ENCODE measurements at places on chromosomes 1 and 21. TPM values are rescaled to one million over a fixed set of nuclear protein-coding genes. Genes with fewer than 3 reads are reported as not detected.

- no peak for ATAC-seq
These were observed 127.0 kb upstream of the VAMP3 start for GRCh38 chr1:7644086-7644485.

- no peak for ATAC-seq
These were observed 67.1 kb upstream of the ABCG1 start for GRCh38 chr21:42151948-42152220.

- ATAC-seq: no peak
These were observed 30.0 kb upstream of the SDE2 start for GRCh38 chr1:226029093-226029496.

- no peak for ATAC-seq
These were observed 5.0 kb upstream of the DMAP1 start for GRCh38 chr1:44208226-44208625.

DNA sequence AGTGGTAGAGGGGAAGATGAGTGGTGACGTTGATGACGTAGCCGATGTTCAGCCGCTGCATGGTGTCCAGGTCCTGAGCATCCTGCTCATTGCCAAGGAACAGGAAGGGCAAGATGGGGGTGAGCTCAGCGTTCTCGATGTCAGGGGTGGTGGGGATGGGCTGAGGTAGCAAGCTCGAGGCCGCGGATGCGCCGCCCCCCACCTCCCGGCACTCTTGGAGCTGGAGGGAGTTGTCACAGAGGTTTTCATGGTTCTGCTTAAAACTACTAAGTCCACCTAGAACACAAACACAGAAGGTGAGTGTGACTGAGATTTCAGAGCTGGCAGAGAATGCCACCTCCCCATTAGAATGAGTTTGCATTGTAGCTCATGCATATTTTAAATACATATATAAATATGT is 35.7 kb downstream of the DUSP10 start:
- no peak for ATAC-seq

- no peak for ATAC-seq
These were observed 77.5 kb downstream of the ARID4B start for GRCh38 chr1:235250430-235250829.

- ATAC-seq: no peak
These were observed 1660.8 kb downstream of the PLA2G4A start for GRCh38 chr1:188489336-188490112.

DNA sequence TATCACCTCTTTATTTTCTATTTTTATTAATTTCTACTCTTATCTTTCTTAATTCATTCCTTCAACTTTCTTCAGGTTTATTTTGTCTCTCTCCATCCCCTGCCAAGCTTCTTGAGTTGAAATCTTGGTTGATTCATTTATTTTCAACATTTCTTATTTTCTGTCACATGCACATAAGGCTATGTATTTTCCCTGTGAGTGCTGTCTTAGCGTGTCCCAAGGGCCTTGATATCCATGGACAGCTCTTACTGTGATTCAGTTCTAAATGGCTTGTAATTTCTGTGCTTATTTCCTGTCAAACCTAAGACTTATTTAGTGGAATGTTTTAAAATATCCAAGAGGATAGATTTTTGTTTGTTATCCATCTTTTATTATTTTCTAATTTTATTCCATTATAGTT is 36.8 kb upstream of the SCAF4 start:
- ATAC-seq: no peak

- ATAC-seq: no peak
These were observed 22.7 kb downstream of the SYT6 start for GRCh38 chr1:114130846-114131525.

- no peak for ATAC-seq
These were observed 481.7 kb upstream of the RUNX1 start for GRCh38 chr21:35530766-35531165.

GRCh38 chr1:36909946-36910725 is 124.2 kb downstream of the GRIK3 start:
- no peak for ATAC-seq

DNA sequence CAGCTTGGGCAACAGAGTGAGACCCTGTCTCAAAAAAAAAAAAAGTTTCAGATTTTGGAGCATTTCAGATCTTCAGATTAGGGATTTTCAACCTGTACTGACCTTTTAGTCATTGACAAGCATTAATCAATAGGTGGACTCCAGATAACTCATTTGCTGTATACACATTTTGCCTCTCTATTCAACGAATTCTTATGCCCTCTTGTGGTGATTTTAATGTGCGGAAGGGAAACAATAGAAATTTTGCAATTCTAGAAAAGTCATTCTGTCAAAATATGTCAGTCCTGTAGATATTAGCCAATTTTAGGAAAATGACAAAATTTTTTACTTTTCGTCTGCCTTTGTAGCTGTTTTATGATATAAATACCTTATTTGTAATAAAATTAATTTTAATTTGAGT is 11.6 kb upstream of the OR2G2 start:
- no peak for ATAC-seq

DNA sequence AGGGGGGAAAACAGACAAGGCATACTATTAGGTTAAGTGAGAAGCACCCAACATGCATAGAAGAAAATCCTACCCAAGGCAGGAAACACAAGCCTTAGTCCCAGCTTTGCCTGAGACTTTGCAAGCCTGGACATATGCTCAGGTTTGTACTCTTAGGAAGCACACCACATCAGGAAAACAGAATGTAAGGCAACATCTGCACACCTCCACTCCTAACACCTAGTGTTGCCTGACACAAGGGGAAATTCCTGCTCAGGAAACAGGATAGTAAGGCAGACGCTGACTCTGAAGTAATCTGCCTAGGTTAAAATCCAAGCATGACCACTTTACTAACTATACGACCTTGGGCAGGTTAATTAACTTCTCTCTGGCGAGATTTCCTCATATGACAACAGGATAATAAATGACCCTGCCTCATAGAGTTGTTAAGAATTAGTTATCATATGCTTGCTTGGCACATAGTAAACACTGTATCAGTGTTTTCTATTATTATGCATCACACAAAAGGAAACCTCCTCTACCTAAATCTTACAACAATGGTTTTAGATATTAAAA is 119.8 kb downstream of the ZZZ3 start:
- no peak for ATAC-seq

- ATAC-seq: no peak
These were observed 21.6 kb downstream of the GABPA start for GRCh38 chr21:25756190-25756932.

- no peak for ATAC-seq
These were observed 200.8 kb upstream of the VAMP3 start for GRCh38 chr1:7570311-7570710.

DNA sequence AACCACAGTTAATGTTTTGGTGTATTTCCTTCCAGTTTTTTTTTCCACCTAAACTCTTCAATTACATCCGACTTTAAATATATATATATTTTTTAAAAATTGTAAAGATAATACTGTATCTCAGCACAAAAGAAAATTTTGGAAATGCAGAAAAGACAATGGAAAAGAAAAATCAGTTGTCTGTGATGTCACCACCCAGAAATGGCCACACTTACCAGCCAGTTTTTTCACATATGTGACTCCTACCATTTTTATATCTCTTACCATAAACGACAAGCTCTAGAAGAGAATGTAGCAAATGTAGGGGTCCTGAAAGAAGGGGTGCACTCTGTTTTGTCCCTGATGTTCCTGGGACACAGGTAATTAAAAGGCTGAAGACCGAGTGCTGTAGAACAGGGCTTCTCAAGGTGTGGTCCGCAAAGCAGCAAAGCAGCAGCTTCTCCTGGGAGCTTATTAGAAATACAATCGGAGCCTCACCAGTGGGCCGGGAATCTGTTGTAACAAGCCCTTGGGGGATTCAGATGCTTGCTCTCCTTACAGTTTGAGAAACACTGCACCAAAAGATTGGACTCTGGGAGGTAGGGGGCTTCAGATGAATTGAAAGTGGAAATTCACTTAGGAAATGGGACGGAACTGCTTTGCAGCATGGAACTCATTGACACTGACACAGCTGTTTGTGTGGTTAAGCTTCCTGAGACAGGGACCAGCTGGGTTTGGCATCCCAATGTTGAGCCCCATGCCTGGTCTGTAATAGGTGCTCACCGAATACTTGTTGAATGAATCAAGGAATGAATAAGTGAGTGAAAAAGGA is 44.1 kb downstream of the ALPL start:
- ATAC-seq: no peak

- ATAC-seq: no peak
These were observed 125.7 kb downstream of the IGSF21 start for GRCh38 chr1:18233176-18233864.

DNA sequence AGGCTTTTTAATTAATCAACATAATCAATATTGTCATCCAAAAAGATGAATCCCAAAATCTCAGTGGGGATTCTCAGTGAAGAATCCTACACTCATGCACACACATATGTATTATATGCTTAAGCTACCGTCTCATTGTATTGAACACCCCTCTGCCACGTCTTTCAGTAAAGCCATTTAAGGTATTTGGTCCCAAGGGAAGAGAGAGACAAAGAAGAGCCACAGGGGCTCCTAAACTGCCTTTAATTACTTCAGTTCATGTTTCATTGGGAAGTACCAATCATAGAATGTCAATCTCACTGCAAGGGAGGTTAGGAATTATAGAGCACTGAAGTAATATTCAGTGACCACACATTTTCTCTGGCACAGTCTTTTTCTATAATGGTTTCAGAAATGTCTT is 388.6 kb upstream of the NEGR1 start:
- ATAC-seq: no peak

- no peak for ATAC-seq
These were observed 55.8 kb downstream of the NAV1 start for GRCh38 chr1:201594575-201595245.

DNA sequence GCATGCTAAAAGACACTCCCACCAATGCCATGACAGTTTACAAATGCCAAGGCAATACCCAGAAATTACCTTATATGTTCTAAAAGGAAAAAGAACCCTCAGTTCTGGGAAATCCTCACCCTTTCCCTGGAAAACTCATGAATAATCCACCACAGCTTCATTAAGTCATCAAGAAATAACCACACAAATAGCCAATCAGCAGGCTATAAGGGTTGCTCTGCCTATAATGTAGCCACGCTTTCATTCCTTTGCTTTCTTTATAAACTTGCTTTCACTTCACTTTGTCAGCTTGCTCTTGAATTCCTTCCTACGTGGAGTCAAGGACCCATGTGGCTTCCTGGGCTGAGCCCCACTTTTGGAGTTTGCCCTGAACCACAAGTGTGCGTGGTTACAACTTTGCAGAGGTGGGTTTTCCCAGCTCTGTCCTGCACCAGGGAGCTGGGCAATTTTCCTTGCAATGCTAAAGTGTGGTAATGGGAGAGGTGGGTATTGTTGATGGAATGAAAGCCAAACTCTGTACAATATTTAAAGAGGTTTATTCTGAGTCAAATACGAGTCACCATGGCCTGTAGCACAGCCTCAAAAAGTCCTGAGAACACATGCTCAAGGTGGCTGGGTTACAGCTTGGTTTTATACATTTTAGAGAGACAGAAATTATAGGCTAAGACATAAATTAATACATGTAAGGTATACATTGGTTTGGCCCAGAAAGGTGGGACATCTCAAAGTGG is 42.2 kb upstream of the COG2 start:
- ATAC-seq: no peak

- no peak for ATAC-seq
These were observed 46.7 kb downstream of the OLIG1 start for GRCh38 chr21:33116676-33117075.

DNA sequence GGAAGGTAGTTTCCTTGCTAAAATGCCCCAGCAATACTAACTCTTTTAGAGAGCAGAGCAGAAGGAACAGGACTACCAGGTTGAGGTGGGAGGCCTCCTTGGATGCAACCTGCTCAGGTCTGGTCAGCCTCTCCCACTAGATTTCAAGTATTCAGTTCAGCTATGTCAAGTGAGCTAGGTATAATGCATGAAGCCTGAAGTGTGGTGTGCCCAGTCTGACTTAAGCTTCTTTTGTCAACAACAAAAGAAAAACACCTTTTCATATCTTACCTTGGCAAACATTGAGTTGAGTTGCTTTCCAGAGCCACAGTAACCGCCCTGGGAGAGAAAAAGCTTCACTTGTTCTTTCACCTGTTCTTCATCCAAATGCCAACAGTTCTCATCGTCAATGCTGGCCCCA is 47.8 kb downstream of the UROD start:
- no peak for ATAC-seq

TNFRSF9 gene
- total RNA-seq: 0.13 TPM

RGS1 gene
- 8.3 TPM for total RNA-seq

GTF2B gene
- 33.0 TPM for total RNA-seq

TEX50 gene
- not detected for total RNA-seq

TRNP1 gene
- total RNA-seq: 32.4 TPM

OLFML3 gene
- total RNA-seq: 62.4 TPM

ATP6V1G3 gene
- total RNA-seq: not detected

ZSCAN20 gene
- total RNA-seq: 6.9 TPM

REN gene
- total RNA-seq: not detected

LCE1F gene
- not detected for total RNA-seq

F3 gene
- total RNA-seq: 18.7 TPM

FMN2 gene
- total RNA-seq: 2.6 TPM

OR2G6 gene
- not detected for total RNA-seq
